ENCODE measurements at places on chromosomes 7 and 10.

DNA sequence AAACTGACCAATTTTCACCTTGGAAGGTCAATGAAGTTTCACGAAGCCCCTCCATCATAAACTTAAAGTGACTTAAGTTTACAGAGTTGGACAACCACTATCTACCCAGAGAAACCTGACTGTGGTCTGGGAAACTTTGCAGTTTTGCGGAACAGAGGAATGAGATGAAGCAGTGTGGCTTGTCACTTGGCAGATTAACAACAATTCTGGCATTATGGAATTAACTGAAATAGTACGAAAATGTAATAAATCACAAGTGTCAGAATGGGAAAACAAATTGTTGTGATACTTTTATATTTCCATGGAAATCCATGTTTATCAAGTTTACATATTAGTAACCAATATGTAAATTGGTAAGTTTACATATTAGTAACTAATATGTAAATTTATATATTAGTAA lies 4.9 kb downstream of the KMT2C start:
- no peak for DNase-seq

DNA sequence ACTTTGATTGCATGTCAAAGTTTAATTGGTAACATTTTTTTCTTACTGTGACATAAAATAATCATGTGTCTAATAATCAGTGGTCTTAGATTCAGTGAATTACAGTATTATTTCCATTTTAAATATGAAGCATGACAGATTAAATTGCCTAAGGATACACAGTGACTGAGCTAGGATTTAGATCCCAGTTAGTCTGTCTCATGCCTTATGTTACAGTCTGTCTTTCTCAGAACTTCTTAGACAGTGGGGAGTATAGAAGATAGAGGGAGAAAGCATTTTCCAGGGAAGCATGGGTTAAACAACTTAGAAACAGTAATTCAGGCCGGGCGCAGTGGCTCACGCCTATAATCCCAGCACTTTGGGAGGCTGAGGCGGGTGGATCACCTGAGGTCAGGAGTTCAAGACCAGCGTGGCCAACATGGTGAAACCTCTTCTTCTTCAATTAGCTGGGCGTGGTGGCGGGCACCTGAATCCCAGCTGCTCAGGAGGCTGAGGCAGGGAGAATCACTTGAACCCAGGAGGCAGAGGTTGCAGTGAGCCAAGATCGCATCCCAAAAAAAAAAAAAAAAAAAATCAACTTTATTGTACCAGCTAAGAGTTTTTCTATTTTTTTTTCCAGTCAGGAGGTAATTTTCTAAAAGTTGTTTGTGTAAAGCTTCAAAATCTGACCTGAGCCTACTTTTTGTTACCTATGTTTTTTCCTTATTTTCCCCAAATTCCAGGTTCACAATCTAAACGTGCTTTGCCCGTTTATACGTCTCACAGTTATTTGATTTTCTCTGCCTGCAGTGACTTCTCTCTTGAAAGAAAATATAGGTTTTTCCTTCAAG lies 3.3 kb downstream of the CASD1 start:
- DNase-seq: no peak

GRCh38 chr7:41878309-41879295 lies 175.7 kb upstream of the INHBA start:
- DNase-seq: no peak

DNA sequence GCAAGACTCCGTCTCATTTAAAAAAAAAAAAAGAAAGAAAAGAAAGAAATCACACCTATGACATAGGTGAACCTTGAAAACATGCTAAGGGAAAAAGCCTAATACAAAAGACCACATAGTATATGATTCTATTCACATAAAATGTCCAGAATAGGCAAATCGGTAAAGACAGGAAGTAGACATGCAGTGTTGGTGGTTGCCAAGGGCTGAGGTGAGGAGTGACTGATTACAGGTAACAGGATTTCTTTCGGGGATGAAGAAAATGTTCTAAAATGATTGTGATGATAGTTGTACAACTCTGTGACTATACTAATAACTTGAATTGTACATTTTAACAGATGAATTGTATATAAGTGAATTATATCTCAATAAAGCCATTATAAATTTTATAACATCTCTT lies 3.3 kb downstream of the XPNPEP1 start:
- no peak for DNase-seq

GRCh38 chr10:6416892-6417512 lies 163.1 kb downstream of the PRKCQ start:
- DNase-seq: no peak

GRCh38 chr10:80136134-80136571 lies 3.6 kb downstream of the PLAC9 start:
- no peak for DNase-seq

DNA sequence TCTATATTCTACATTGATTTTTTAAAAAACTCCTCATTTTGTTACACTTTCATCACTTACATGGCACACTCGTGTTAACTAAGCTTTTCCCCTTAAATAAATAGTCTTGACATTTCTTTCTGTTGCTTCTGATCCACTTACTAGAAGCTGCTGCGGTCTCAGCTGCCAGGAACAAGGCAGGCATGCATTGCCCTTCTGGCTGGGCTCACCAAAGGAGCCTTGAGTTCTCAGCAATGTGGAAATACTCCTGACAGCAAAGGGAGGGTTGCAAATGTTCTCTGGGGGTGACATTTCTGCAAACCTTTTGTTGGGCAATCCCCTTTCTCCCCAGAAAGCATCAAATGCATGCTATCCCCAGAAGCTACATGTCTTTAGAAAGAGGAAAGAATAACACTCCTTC lies 350.1 kb downstream of the PRPF18 start:
- DNase-seq: no peak

GRCh38 chr7:142642316-142642715 lies 107.0 kb upstream of the PRSS1 start:
- DNase-seq: no peak

DNA sequence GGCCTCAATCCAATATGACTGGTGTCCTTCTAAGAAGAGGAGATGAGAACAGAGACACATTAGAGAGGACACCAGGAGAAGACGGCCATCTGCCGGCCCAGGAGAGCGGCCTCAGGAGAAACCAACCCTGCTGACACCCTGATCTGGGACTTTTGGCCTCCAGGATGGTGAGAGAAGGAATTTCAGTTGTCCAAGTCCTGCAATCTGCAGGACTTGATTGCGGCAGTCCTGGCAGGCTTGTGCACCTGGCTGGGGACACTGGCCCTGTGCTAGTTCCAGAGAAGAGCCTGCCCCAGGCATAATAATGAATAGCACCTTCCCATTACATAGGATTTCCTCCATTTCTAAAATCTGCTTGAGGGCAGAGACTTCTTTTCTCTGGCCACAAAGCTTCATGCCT lies 409.9 kb upstream of the SHH start:
- no peak for DNase-seq

- DNase-seq: no peak
These were observed 18.3 kb upstream of the PDE1C start for GRCh38 chr7:32088451-32088881.

- DNase-seq: no peak
These were observed 168.4 kb upstream of the IMMP2L start for GRCh38 chr7:111730476-111731300.

- no peak for DNase-seq
These were observed 49.0 kb upstream of the TRIM8 start for GRCh38 chr10:102595293-102595692.

DNA sequence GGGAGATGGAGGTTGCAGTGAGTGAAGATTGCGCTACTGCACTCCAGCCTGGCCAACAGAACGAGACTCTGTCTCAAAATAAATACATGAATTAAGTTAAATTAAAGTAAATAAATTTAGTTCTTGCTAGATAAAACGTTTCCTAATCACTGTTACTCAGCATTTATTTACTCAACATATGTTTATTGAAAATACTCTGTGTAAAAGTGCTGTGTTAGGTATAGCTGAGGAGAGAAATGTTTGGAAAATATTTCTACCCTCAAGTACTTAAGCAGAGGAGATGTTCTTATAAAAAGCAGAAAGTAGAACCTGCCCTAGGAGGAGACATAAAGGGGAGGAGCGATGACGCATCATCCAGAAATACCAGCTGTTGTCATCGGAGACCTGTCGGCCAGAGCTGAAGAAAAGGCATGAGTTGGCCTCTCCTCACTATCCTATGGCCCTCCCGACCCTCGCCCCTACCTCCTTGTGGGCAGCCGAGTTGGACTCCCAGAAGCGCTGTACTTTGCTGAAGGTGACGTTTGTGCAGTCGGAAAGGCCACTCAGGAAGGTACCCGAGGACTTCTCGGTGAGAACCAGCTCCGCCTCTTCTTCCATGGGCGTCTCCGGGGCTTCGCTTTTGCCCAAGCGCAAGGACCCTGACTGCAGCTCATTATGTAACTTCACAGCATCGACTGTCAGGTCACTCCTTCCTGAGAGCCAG lies 1.1 kb downstream of the RRP12 start:
- DNase-seq: no peak

- DNase-seq: no peak
These were observed 383.5 kb upstream of the VWC2 start for GRCh38 chr7:49389871-49390479.

DNA sequence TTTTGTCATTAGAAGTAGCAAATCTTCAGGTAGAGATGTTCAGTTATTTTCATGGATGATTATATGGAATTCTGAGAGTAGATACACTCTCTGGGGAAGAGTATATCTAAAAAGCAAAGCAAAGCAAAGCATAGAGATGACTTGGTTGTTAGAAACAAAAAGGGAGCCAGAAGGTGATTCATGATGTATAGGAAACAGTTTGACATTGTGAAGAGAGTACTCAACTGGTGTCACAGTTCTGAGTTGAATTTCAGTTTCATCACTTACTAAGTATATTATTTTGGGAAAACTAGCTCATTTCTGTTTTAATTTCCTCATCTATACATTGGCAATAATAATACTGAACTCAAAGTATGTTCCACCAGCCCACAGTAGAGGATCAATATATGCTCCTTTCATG lies 86.8 kb downstream of the SEMA3C start:
- DNase-seq: no peak

- DNase-seq: no peak
These were observed 38.0 kb upstream of the CAV2 start for GRCh38 chr7:116461500-116461899.

DNA sequence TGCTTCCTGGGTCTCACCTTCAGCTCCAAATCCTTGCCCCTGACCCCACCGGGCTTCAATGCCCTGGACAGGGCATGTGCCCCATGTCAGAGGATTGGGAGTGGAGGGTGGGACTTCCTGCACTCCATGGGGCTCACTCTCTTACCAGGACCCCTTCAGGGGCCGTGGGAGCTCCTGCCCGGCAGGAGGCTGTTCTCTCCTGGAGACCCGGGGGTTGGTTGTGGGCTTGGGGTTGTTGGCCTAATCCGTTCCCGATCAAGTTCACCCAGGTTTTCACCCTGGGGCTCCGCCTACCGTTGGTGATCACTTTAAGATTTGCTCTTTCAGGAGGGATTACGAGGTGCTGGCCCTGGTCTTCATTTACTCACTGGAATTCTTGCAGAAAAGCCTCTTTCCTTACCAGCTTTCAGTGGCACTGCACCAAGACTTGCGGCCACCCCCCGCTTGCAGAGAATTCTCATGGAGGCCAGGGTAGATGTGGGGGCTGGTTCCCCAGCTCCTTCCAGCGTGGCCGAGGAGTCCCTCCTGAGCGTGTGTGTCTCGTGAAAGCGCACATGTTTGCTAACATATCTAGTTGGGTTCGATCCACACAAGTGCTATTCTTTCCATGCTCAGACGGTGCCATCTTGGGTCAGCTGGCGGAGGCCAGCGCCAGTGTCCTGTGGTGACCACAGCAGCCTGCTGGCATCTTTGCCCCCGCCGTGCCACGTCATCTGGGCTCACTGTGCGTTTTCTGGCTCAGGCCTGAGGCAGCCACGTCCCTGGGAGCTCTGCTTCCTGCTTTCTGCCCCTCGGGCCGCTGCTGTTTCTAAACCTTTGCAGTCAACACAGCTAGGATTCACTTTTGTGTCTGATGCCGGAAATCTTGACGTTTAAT lies 15.6 kb downstream of the PWWP2B start:
- DNase-seq: no peak

DNA sequence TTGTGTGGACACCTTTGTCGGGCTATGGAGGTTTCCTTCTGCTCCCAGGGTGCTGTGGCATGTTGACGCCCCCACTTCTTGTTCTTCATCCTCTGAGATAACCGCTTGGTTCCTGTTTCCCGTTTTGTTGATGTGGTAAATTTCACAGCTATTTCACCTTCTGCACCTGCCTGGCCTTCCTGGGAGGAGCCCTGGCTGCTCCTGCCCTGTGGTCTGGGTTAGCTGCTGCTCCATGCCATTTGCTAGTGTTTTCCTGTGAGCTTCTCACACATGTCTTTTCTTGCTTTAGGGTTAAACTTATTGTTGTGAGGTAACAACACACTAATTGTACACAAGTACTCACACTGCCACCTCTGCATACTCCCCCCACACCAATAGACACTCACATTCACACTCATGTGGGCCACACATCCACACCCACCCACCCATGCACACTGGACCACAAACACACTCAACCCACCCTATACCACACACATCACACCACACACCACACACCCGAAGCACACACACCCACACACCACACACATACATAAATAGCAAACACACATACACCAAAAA lies 46.5 kb upstream of the MSMB start:
- DNase-seq: no peak

DNA sequence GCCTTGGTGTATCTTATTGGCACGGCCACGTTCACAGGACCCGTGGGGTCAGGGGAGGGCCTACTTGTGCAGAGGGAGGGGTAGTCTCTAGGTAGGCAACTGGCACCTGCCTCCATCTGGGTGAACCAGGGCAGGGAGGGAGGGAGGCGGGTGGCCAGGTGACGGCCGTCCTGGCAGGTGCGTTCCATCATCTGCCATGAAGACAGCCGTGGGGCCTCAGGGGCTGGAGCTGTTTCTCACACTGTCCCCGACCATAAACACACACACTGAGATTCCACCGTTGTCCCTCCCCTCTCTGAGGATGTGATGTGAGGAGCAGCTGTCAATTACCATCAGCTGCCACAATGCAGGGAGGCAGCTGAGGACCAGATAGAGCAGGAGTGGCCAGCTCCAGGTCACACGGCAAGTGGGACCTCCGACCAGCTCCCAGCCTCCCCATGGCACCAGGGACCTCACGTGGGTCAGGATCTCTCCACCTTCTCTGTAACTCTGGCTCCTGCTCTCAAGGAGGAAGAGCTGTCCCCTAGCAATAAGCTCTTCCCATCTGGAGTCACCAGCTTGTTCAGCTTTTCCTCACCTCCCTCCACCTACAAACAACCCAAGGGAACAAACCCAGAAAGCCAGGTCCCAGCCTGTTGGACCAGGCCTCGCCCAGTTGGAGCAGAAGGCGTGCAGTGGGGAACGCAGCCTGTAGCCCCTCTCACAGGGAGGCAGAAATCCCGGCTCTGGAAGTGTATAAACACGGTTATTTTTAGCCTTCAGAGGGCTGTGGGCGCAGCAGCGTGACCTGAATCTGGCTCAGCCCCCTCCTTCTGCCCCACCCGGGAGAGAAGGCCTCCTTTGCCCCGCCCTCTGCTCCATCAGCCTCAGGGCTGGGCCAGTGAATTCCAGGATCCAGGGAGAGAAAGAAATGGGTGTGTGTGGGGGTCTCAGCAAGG lies 33.1 kb downstream of the ZMIZ1 start:
- no peak for DNase-seq

GRCh38 chr10:133150656-133151055 lies 9.4 kb upstream of the KNDC1 start:
- no peak for DNase-seq

- DNase-seq: no peak
These were observed 3.0 kb upstream of the HABP2 start for GRCh38 chr10:113549856-113550255.

Measured in cortex of kidney (tissue), 1 donor.